ENCODE measurements at places on chromosomes 1 and 21. TPM values are rescaled to one million over a fixed set of nuclear protein-coding genes. Genes with fewer than 3 reads are reported as not detected.

SPRR2E gene
- total RNA-seq: not detected

MMP23B gene
- 0.73 TPM for total RNA-seq

C1orf216 gene
- total RNA-seq: 14.1 TPM

DMAP1 gene
- 20.9 TPM for total RNA-seq

L1TD1 gene
- total RNA-seq: not detected

KRTAP25-1 gene
- total RNA-seq: not detected
